GM23248 (cell line): ENCODE measurements at places on chromosomes 12 and 14. TPM values are rescaled to one million over a fixed set of nuclear protein-coding genes. Genes with fewer than 3 reads are reported as not detected.

The PTPRB gene
- 3.9 and 4.4 TPM in 2 replicates for total RNA-seq

The CALCOCO1 gene
- total RNA-seq, result 206 and 243 TPM in 2 replicates

DNA sequence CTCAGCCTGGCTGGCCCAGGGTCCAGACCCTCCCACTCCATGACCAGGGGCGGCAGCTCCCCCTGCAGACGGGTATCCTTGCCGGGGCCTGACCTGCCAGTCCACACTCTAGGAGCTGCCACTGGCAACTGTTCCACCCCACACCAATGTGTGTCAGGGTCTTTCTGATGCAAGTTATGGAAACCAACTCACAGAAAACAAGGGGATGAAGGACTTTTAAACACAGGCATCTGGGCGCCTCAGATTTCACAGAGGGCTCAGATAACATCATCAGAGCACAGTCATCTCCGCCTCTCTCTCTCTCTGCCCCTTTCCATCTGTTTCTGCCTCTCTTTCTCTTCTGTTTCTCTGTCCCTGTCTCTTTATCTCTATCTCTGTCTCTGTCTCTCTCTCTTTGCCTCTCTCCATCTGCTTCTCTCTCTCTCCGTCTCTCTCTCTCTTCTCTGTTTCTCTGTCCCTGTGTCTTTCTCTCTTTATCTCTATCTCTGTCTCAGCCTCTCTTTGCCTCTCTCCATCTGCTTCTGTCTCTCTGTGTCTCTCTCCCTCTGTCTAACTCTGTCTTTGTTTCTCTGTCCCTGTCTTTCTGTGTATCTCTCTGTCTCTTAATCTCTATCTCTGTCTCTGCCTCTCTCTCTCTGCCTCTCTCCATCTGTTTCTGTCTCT lies 67.4 kb upstream of the FBRSL1 start:
- no peak overlapping the region for H3K27ac ChIP-seq
- H3K4me1 ChIP-seq, result peaks cover 4% of the 10 kb centered on the region; the same call in 1 of the 2 replicates
- H3K36me3 ChIP-seq, result no peaks in the 10 kb centered on the region
- H3K27me3 ChIP-seq, result peaks cover 75% of the 10 kb centered on the region

GRCh38 chr14:76237349-76237990 lies 85.7 kb downstream of the GPATCH2L start:
- no peaks in the 10 kb centered on the region for H3K36me3 ChIP-seq
- H3K4me3 ChIP-seq, result no peak overlapping the region
- no peaks in the 10 kb centered on the region for H3K27me3 ChIP-seq
- no peak overlapping the region for H3K27ac ChIP-seq
- no peaks in the 10 kb centered on the region for H3K4me1 ChIP-seq
- no peak for DNase-seq

The NTS gene
- total RNA-seq, result not detected in 2 replicates

The C12orf60 gene
- total RNA-seq, result 1.2 and 2.3 TPM in 2 replicates

DNA sequence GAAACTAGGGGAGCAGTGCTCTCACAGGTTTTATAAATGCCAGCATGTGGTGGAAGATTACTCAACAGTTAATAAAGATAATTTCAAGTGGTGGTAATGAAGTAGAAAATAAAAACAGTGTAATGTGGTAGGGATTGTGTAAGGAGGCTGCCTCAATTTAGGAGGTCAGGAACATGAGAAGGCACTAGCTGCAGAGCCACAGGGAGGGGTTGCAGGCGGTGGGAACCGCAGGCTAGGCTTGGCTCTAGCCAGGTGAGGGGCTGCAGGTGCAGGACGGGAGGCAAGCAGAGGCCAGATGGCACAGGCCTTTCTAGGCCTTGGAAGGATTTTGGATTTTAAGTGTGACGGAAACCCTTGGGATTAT lies 768 bp downstream of the METTL25 start:
- peak overlapping the region; percentile 100 for H3K4me3 ChIP-seq
- peaks cover 24% of the 10 kb centered on the region for H3K4me1 ChIP-seq
- peak overlapping the region; percentile 99 for H3K27ac ChIP-seq
- H3K27me3 ChIP-seq, result no peaks in the 10 kb centered on the region
- DNase-seq, result peak; percentile 49

DNA sequence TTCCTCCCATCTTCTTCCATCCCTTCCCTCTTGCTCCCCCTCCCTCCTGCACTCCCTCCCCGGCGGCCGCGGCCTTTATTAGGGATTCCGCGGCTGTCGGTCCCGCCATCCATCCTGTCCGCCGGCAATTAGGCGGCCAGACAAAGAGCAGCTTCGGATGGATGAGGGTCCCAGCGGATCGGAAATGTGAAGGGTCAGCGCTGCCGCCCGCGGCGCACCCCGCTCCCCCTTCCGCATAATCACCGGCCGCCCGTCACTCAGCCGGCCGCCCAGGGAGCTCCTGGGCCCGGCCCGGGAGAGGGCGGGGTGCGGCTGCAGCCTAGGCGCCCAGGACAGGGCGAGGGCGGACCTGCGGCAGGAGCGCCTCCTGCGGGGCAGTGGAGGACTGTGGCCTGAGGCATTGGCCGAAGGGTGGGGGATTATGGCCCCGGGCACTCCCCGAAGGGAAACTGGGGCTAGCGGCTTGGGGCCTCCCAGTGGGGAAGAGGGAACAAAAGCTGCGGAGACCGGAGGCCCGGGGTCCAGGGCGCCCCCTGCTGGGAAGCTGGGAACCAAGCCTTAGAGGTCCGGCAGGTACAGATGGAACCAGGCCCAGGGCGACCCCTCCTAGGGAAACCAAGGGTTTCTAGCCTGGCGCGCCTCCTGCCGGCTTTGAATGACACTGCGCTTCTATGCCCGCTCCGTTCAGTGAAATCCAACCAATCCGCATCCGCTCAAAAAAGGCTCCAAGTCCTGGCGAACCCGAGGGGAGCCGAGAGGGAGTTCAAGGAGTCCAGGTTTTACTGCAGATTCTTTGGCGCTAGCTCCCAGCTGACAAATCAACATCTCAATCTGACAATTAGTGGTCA lies 4.4 kb upstream of the DNAJC22 start:
- H3K27ac ChIP-seq, result no peak overlapping the region
- peak; percentile 81 for DNase-seq
- no peaks in the 10 kb centered on the region for H3K36me3 ChIP-seq
- H3K4me1 ChIP-seq, result peaks cover 21% of the 10 kb centered on the region
- H3K27me3 ChIP-seq, result peaks cover 55% of the 10 kb centered on the region
- H3K4me3 ChIP-seq, result peak overlapping the region; percentile 67

- no peak overlapping the region for H3K27ac ChIP-seq
- H3K4me1 ChIP-seq, result no peaks in the 10 kb centered on the region
Measured at GRCh38 chr12:90152897-90153624, 444.4 kb upstream of the ATP2B1 start.

GRCh38 chr12:107749083-107749482 lies 11.9 kb downstream of the PRDM4 start:
- H3K4me3 ChIP-seq, result peak overlapping the region; percentile 64
- peaks cover 55% of the 10 kb centered on the region for H3K36me3 ChIP-seq
- no peaks in the 10 kb centered on the region for H3K27me3 ChIP-seq
- peaks cover 40% of the 10 kb centered on the region for H3K4me1 ChIP-seq
- peak overlapping the region; percentile 90 for H3K27ac ChIP-seq

- H3K27me3 ChIP-seq, result peaks cover 60% of the 10 kb centered on the region
- H3K4me1 ChIP-seq, result no peaks in the 10 kb centered on the region
- 0 out of 2 replicates have a peak overlapping the region, but pooled peaks have one; percentile 29 for H3K4me3 ChIP-seq
- H3K27ac ChIP-seq, result no peak overlapping the region
Measured at GRCh38 chr12:120367924-120368788, 808 bp downstream of the MSI1 start.

The RNASE7 gene
- total RNA-seq, result not detected in 2 replicates

The OASL gene
- 0.54 TPM in 1 of 2 replicates, not detected in the other for total RNA-seq

The NRXN3 gene
- 0.11 TPM in 1 of 2 replicates, not detected in the other for total RNA-seq

DNA sequence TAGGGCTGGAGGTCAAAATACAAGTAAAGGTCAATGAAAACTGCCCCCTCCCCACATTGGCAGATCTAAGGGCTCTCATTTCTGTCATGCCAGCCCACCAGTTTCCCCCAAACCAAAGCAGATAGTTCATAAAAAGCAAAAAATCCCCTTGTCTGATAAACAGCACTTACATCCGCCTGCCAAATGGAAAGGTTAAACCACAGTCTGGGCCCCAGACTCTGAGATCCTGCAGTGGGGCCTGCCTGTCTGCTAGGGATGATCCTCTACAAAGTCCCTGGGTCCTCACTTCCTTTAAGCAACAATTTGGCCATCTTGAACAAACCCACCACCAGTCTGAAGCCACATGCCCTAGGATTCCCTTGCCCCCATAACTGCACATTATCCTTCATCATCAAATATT lies 9.7 kb upstream of the RPS26 start:
- no peak overlapping the region for H3K4me3 ChIP-seq
- no peaks in the 10 kb centered on the region for H3K27me3 ChIP-seq
- no peaks in the 10 kb centered on the region for H3K36me3 ChIP-seq
- no peak overlapping the region for H3K27ac ChIP-seq
- H3K4me1 ChIP-seq, result peaks cover 12% of the 10 kb centered on the region
- no peak for DNase-seq

DNA sequence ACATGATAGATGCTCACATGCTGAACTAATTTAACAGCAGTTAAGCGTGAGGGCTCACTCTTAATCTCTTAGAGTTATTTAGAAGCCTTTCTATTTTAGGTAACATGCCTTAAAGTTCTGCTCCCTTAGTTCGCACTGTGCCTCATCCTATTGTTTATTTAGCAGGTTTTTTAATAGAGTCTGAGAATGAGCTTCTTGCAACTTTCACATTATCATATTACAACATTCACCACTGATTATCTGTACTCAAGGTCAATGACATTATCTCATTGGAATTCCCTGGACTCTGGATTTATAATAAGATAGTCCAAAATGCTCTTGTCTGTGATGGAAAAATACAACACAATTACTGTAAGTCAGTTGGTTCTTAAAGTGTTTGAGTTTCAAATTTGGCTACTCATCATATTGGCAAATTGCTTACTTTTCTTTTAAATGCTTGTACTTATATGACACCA lies 183.6 kb upstream of the SLC38A2 start:
- H3K36me3 ChIP-seq, result no peaks in the 10 kb centered on the region
- H3K4me1 ChIP-seq, result peaks cover 84% of the 10 kb centered on the region
- no peaks in the 10 kb centered on the region for H3K27me3 ChIP-seq
- H3K27ac ChIP-seq, result peak overlapping the region; percentile 94
- peak; percentile 91 for DNase-seq

GRCh38 chr12:40451661-40452060 lies 226.9 kb downstream of the LRRK2 start:
- no peaks in the 10 kb centered on the region for H3K27me3 ChIP-seq
- H3K36me3 ChIP-seq, result no peaks in the 10 kb centered on the region
- no peaks in the 10 kb centered on the region for H3K4me1 ChIP-seq
- H3K4me3 ChIP-seq, result no peak overlapping the region
- no peak for DNase-seq

- no peaks in the 10 kb centered on the region for H3K36me3 ChIP-seq
- no peaks in the 10 kb centered on the region for H3K4me1 ChIP-seq
- H3K27me3 ChIP-seq, result no peaks in the 10 kb centered on the region
- DNase-seq, result no peak
Measured at GRCh38 chr12:27003421-27004381, 10.5 kb downstream of the TM7SF3 start.

- DNase-seq, result no peak
- H3K4me3 ChIP-seq, result no peak overlapping the region
- 0 out of 2 replicates have a peak, but pooled peaks cover 5% of the 10 kb centered on the region for H3K4me1 ChIP-seq
- H3K36me3 ChIP-seq, result peaks cover 42% of the 10 kb centered on the region
- no peaks in the 10 kb centered on the region for H3K27me3 ChIP-seq
- H3K27ac ChIP-seq, result no peak overlapping the region
Measured at GRCh38 chr14:102985665-102986064, 63.2 kb downstream of the AMN start.

DNA sequence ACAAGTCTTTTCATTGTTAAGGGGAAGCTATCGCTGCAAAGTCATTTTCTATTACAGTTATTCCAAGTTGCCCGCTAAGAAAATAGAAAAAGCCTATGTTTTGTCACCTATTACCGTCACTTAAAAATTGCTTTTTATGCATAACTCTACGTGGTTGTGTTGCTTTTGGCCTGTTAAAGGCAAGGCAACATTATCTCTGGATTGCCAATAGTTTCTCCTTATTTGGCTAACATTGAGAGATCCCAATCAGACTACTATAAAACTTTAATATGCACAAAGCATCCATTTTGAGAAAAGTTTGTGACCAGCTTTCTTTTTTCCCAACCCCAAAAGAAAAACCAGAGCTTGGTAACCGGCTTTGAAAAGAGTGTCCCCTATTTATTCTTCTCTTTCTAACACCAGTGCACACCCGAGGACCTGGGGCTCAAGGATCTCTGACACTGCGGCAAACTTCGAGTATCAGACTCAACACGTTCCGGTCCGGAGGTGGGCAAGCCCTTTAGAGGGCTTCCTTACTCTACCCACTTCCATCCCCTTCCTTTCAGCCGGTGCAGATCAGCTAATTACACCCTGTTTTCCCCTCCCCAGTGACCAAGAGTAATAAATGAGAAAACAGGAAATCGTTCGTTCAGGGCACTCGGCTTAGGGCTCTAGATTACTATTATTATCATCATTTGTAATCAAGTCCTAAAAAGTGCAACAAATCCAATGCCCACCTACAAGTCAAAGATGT lies 1.2 kb downstream of the PPP1R12A start:
- peak overlapping the region; percentile 82 for H3K27ac ChIP-seq
- no peaks in the 10 kb centered on the region for H3K27me3 ChIP-seq
- H3K36me3 ChIP-seq, result no peaks in the 10 kb centered on the region; the same call in 1 of the 2 replicates
- peaks cover 29% of the 10 kb centered on the region for H3K4me1 ChIP-seq

DNA sequence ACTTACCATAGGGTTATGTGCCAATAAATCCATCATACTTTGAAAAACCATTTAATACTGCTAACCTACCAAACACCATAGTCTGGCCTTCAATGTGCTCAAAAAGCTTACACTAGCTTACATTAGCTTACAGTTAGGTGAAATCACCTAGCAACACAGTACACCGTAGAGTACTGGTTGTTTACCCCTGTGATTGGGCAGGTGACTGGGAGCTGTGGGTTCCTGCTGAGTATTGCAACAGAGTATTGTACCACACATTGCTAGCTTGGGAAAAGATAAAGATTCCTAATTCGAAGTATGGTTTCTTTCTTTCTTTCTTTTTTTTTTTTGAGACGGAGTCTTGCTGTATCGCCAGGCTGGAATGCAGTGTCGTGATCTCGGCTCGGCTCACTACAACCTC lies 5.6 kb downstream of the ATP5MC2 start:
- DNase-seq, result no peak
- H3K4me1 ChIP-seq, result peaks cover 20% of the 10 kb centered on the region
- H3K4me3 ChIP-seq, result no peak overlapping the region
- peaks cover 72% of the 10 kb centered on the region for H3K36me3 ChIP-seq

The KLHDC1 gene
- 3.4 and 5.0 TPM in 2 replicates for total RNA-seq

The C12orf54 gene
- not detected in 2 replicates for total RNA-seq

- DNase-seq, result no peak
- H3K4me1 ChIP-seq, result peaks cover 4% of the 10 kb centered on the region
- H3K27me3 ChIP-seq, result no peaks in the 10 kb centered on the region
- H3K36me3 ChIP-seq, result peaks cover 23% of the 10 kb centered on the region
- no peak overlapping the region for H3K27ac ChIP-seq
- H3K4me3 ChIP-seq, result no peak overlapping the region
Measured at GRCh38 chr14:60882219-60882618, 98.7 kb downstream of the TRMT5 start.
